ENCODE measurements at places on chromosomes 3 and 15.

- H3K4me1 ChIP-seq: peaks cover 37% of the 10 kb centered on the region
- no peaks in the 10 kb centered on the region for H3K27me3 ChIP-seq
- no peak for DNase-seq
- H3K36me3 ChIP-seq: peaks cover 2% of the 10 kb centered on the region
- H3K27ac ChIP-seq: no peak overlapping the region
Measured at GRCh38 chr15:63822580-63822979, 11.2 kb downstream of the HERC1 start.

DNA sequence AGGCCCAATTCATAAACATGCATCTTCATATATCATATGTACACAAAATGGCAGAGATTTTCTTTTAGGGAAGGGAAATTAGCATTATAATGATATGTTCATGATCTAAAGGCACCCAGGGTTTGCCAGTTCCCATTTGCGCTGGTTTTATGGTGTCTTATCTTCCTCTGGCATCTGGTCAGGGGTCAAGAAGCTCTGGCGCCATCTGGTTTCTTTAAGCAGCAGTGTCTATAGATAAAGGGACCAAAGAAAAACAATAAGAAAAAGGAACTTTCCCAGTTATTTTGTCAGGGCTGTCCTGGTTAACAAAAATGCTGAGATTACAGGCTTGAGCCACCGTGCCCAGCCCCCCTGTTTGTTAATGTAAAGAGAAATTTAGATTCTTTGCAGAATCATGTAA is 3.3 kb upstream of the DCP1A start:
- no peaks in the 10 kb centered on the region for H3K27me3 ChIP-seq
- peaks cover 26% of the 10 kb centered on the region for H3K4me1 ChIP-seq
- no peak overlapping the region for H3K27ac ChIP-seq
- no peak overlapping the region for H3K4me3 ChIP-seq
- H3K36me3 ChIP-seq: no peaks in the 10 kb centered on the region

- H3K27me3 ChIP-seq: peaks cover 61% of the 10 kb centered on the region
- no peak for DNase-seq
- H3K27ac ChIP-seq: no peak overlapping the region
- peaks cover 5% of the 10 kb centered on the region for H3K4me1 ChIP-seq
- no peak overlapping the region for H3K4me3 ChIP-seq
Measured at GRCh38 chr15:66767240-66767659, 65.2 kb downstream of the SMAD6 start.

DNA sequence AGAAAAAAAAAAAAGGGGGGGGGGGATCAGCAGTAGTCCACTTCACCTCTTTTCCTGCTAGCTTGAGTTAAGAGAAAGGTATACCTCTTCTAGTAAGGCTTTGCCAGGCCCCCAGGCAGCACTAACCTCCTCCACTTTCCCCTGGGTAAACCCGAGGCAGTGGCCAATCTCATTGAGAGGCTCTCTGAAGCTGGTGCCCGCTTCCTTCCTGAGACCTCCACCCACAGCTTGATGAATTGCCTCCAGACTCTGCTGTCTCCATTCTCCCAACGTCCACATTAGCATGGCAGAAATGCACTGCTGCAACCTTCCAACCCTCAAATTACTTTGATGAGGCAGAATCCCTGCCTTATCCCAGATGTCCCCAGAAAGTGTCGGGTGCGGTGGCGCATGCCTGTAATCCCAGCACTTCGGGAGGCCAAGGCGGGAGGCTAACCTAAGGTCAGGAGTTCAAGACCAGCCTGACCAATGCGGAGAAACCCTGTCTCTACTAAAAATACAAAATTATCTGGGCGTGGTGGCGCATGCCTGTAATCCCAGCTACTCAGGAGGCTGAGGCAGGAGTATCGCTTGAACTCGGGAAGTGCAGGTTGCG is 15.3 kb downstream of the RLBP1 start:
- no peak for DNase-seq
- H3K4me1 ChIP-seq: peaks cover 36% of the 10 kb centered on the region
- H3K36me3 ChIP-seq: peaks cover 4% of the 10 kb centered on the region
- no peak overlapping the region for H3K27ac ChIP-seq
- peaks cover 7% of the 10 kb centered on the region for H3K27me3 ChIP-seq

DNA sequence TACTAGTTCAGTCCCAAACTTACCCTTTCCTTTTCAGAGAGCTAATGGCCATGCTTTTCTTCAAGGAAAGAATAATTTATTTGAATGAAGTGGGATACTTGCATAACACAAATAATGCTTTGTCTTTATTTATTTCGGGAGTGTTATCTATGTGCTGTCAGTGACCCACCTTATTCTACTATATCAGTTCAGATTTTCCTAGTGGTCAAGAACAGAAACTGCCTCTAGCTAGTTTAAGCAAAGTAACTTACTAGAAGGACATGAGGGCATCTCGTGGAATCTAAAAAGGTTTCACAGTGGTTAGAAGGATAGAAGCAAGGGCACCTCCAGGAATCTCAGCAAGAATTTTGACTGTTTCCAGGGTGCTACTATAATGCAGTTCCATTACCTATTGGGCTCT is 3.8 kb upstream of the TIMMDC1 start:
- H3K4me3 ChIP-seq: no peak overlapping the region
- no peak overlapping the region for H3K27ac ChIP-seq
- H3K27me3 ChIP-seq: no peaks in the 10 kb centered on the region
- peaks cover 29% of the 10 kb centered on the region for H3K36me3 ChIP-seq

GRCh38 chr15:61336026-61336638 is 107.0 kb upstream of the RORA start:
- no peak overlapping the region for H3K4me3 ChIP-seq
- no peaks in the 10 kb centered on the region for H3K36me3 ChIP-seq
- H3K4me1 ChIP-seq: no peaks in the 10 kb centered on the region
- peaks cover 18% of the 10 kb centered on the region for H3K27me3 ChIP-seq
- no peak overlapping the region for H3K27ac ChIP-seq
- no peak for DNase-seq

DNA sequence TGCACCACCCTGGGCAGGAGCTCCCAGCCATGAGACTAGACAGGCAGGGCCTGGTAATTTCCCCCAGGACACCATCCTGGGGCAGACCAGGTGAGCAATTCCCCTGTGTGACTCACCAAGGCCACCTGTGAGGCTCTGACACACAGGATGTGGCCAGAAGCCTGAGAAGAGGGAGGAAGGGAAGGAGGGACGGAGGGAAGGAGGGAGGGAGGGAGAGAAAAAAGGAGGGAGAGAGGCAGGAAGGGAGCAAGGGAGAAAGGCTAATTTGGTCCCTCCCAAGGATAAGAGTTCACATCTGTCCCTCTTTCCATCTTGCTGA is 25.9 kb downstream of the WNT7A start:
- no peaks in the 10 kb centered on the region for H3K36me3 ChIP-seq
- no peak for DNase-seq

- no peaks in the 10 kb centered on the region for H3K27me3 ChIP-seq
- H3K4me3 ChIP-seq: no peak overlapping the region
- H3K36me3 ChIP-seq: no peaks in the 10 kb centered on the region
- H3K4me1 ChIP-seq: no peaks in the 10 kb centered on the region
Measured at GRCh38 chr3:6039971-6040370, 820.9 kb upstream of the GRM7 start.

DNA sequence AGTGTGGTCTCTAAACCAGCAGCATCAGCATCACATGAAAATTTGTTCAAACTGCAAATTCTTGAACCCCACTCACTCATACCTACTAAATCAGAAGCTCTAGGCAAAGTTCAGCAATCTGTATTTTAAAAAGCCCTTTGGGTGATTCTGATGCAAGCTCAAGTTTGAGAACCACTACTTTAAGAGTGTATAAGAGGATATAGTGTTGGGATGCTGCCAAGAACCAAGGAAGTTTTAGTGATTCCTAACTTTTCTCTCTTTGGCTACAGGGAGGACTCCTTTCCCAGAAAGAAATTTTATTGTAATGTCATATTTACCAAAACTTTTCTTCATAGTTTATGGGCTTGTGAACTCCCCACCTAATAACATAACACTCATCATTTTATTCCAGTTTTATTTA is 422.2 kb downstream of the TBC1D5 start:
- no peak overlapping the region for H3K27ac ChIP-seq
- peaks cover 18% of the 10 kb centered on the region for H3K4me1 ChIP-seq
- H3K36me3 ChIP-seq: peaks cover 10% of the 10 kb centered on the region
- no peak overlapping the region for H3K4me3 ChIP-seq

DNA sequence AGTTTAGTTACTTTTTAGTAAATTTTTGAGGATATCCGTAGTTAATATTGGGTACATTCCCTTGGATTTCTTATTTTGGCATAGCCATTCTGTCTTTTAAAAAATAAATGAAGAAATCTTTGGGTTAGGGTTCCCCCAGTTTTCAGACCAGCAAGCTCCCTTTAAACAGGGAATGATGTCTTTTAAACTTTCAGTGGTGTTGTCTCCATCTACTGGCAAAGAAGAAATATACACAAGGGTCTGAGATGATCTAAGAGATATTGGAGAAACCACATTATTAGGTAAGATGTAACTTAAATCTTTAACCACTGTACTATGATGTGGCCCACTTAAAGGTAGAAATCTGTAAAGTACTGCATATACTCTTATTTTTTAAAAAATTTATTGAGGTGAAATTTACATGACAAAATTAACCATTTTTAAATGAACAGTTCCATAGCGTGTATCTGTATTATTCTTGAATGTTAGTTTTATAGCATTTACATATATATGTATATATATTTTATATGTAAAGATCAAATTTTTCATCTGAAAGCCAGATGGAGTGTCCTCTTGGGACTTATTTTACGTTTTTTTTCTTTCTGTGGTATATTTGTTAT is 35.1 kb upstream of the EIF3J start:
- H3K27me3 ChIP-seq: no peaks in the 10 kb centered on the region
- no peak overlapping the region for H3K4me3 ChIP-seq
- H3K36me3 ChIP-seq: peaks cover 21% of the 10 kb centered on the region
- H3K4me1 ChIP-seq: peaks cover 23% of the 10 kb centered on the region

DNA sequence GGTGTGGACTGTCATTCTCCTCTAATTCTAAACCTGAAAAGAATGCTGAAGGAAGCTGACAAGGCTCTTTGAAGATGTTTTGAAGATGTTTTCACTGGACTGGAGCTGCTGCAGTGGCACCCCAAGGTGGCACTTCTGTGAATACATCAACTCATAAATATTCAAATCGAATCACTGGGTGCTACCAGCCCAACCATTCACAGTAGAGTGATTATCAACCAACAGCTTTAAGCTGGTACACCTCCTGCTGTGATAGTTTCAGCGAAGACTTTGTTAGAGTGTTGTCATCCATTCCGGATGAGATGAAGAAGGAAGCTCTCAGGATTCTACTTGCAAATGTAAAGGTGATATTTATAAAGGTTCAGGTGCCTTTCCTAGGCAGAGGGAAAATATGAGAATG is 106.6 kb downstream of the LSAMP start:
- no peaks in the 10 kb centered on the region for H3K27me3 ChIP-seq
- no peaks in the 10 kb centered on the region for H3K4me1 ChIP-seq
- H3K36me3 ChIP-seq: no peaks in the 10 kb centered on the region
- H3K27ac ChIP-seq: no peak overlapping the region

GRCh38 chr3:45670436-45670835 is 18.8 kb upstream of the SACM1L start:
- peaks cover 44% of the 10 kb centered on the region for H3K4me1 ChIP-seq
- H3K27ac ChIP-seq: no peak overlapping the region
- no peak for DNase-seq
- H3K4me3 ChIP-seq: no peak overlapping the region
- no peaks in the 10 kb centered on the region for H3K27me3 ChIP-seq

DNA sequence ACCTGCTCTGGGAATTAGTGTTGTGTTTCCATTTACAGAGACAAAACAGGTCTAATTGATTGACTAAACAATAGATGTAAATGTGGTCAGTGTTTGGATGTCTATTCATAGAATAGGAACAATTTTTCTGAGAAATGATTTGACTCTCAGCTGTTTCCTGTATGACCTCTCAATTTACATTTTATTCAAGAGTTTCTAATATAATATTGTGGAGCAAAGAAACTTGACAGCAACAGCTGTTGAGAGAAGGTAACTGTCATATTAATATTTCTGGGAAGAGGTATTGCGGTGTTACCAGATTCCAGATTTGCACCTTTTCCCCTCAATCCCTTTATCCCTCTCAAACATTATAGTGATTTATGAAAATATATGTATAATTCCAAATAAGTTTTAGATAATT is 3.7 kb upstream of the NR1I2 start:
- no peak for DNase-seq
- H3K27ac ChIP-seq: no peak overlapping the region
- no peak overlapping the region for H3K4me3 ChIP-seq
- H3K36me3 ChIP-seq: no peaks in the 10 kb centered on the region
- H3K27me3 ChIP-seq: peaks cover 1% of the 10 kb centered on the region

- H3K4me3 ChIP-seq: no peak overlapping the region
- H3K4me1 ChIP-seq: no peaks in the 10 kb centered on the region
- no peak overlapping the region for H3K27ac ChIP-seq
- peaks cover 9% of the 10 kb centered on the region for H3K27me3 ChIP-seq
- DNase-seq: no peak
Measured at GRCh38 chr3:107858876-107859275, 232.0 kb downstream of the CD47 start.

DNA sequence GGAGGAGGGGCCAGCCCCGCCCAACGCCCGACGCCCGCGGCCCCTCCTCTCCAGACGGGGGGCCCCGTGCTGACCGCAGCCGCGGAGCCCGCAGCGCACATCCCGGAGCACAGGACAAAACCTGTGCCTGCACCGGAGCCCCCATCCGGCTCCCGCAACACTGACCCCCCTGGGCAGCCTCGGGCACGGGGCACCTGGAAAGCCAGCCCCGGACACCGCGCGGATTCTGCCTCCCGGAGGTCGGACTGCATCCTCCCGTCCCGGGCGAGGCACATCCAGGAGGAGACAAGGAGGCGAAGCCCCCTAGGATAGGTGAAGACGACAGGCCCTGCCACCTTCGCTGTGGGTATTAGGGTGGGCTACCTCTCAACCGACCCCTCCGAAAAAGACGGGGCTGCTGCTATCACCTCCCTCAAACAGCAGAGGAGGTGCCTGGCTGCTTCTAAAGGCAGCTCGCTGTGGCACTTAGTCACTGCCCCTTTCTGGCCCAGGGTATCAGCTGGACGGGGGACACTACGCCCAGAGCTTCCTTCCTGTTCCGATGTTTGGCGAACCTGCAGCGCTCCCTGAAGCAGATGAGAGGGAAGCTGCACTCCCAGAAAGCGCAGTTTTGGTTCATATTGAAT is 10.6 kb downstream of the XXYLT1 start:
- no peaks in the 10 kb centered on the region for H3K36me3 ChIP-seq
- H3K4me1 ChIP-seq: peaks cover 16% of the 10 kb centered on the region
- no peaks in the 10 kb centered on the region for H3K27me3 ChIP-seq
- H3K27ac ChIP-seq: peak overlapping the region; percentile 47
- DNase-seq: peak; percentile 59

- no peak for DNase-seq
- H3K27me3 ChIP-seq: peaks cover 19% of the 10 kb centered on the region
- no peaks in the 10 kb centered on the region for H3K36me3 ChIP-seq
Measured at GRCh38 chr15:57792724-57793449, 86.4 kb downstream of the POLR2M start.

DNA sequence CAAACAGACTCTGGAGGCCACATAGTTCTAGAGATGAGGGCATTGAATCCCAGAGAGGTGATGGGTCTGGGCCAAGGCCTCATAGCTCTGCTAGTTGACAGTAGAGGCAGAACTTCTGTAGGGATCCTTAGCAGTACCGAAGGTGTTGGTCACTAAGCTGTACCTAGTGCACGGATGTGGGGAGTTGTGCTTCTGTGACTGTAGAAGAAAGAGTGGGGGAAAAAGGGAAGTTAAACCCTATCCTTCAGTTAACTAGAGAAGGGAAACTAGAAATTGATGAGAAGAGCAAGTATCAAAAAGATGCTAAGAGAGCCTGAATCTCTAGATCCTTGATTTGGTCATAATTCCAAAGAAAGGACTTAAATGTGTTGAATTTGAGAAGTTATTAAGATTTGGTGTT is 186.7 kb downstream of the NFKBIZ start:
- H3K36me3 ChIP-seq: peaks cover 4% of the 10 kb centered on the region
- no peak for DNase-seq
- no peaks in the 10 kb centered on the region for H3K27me3 ChIP-seq
- H3K4me1 ChIP-seq: peaks cover 2% of the 10 kb centered on the region

GRCh38 chr3:59308684-59309083 is 258.9 kb upstream of the CFAP20DC start:
- H3K4me1 ChIP-seq: no peaks in the 10 kb centered on the region
- H3K27ac ChIP-seq: no peak overlapping the region
- H3K36me3 ChIP-seq: no peaks in the 10 kb centered on the region
- DNase-seq: no peak

Data from activated CD8-positive, alpha-beta memory T cell treated with anti-CD3 and anti-CD28 coated beads, Interleukin-2, amount 10 ng/mL, durations not matched to agents 7 days and 5 days (primary cell).